ENCODE measurements at places on chromosomes 4 and X.

- DNase-seq: no peak
Measured at GRCh38 chrX:78199851-78200250, 60.4 kb upstream of the TAF9B start.

DNA sequence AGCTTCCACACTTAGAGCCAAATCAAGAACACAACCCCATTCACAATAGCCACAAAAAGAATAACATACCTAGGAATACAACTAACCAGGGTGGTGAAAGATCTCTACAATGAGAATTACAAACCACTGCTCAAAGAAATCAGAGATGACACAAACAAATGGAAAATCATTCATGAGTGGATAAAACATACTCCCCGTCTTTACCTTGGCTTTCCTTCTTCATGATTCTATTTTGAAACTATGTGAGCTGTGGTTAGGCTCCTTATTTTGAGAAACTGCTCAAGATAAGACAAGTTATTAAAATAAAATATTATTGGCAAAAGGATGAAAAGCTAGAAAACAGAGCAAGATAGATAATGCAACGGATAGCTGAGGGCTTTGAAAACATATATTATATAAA, 598.1 kb upstream of the FAT1 start:
- DNase-seq: no peak

DNA sequence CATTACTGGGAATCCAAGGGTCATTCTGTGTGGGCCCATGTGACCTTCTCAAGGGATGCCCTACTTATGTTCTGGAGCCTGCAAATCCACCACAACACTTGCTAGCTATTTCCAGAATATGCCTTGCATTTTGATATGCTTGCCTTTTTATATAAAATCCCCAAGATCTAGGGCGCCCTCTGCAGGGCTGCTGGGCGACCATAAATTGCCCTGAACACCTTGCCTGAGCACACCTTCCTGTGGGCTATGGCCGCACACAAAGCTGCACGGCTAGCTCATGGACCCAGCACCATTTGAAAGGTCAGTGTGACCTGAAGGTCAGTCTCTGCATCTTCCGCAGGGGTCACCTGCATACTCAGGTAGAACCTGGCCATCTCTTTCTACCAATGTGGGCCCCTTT, 311.7 kb downstream of the NLGN4X start:
- no peak for DNase-seq

- no peak for DNase-seq
Measured at GRCh38 chr4:65597697-65598096, 72.6 kb downstream of the EPHA5 start.

- DNase-seq: no peak
Measured at GRCh38 chr4:79288185-79288584, 37.7 kb downstream of the NAA11 start.

DNA sequence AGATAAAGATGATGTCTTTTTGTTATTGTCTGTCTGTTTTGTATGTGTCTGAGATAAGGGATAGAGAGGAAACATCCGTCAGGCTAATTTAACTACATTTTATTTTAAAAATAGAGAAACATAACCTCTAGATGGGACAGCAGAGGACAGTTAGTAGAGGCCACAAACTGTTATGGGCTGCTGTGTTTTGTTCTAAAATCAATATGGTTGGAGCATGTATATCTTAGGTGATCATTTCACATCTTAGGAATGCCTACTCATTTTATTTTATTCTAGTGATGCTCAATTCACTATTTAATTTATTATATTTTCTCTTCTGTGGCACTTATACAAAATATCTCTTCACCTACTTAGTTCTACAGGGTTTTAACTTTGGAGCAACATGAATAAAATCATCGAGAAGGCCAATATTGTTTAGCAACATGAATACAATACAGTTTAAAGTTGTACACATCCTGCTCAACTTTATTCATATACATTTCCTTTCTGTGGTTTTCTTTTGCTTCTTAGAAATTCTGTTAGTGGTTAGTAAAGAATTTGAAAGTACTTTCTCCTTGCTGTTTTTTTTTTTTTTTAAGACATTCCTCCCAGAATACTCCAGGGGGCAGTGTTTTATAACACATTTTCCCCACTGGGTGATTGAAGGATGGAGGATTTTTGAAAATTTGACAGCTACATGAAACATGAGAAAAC, 392.9 kb downstream of the UNC5C start:
- DNase-seq: no peak

DNA sequence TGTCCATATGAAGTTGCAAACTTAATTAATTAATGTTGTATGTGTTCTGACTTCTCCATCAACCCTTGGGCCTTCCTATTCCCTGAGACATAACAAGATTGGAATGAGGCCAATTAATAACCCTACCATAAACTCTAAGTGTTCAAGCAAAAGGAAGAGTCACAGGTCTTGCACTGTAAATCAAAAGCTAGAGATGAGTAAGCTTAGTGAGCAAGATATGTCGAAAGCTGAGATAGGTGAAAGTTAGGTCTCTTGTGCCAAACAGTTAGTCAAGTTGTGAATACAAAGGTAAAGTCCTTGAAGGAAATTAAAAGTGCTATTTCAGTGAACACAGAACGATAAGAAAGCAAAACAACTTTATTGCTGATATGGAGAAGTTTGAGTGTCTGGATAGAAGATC, 58.2 kb upstream of the GPRIN3 start:
- no peak for DNase-seq

GRCh38 chr4:33088713-33089112, 2368.5 kb downstream of the PCDH7 start:
- no peak for DNase-seq

- DNase-seq: no peak
Measured at GRCh38 chr4:139918591-139918990, 235.4 kb downstream of the MAML3 start.

- no peak for DNase-seq
Measured at GRCh38 chrX:51878056-51878455, 15.4 kb upstream of the MAGED1 start.

- no peak for DNase-seq
Measured at GRCh38 chr4:1725521-1725920, 4.2 kb downstream of the TACC3 start.

DNA sequence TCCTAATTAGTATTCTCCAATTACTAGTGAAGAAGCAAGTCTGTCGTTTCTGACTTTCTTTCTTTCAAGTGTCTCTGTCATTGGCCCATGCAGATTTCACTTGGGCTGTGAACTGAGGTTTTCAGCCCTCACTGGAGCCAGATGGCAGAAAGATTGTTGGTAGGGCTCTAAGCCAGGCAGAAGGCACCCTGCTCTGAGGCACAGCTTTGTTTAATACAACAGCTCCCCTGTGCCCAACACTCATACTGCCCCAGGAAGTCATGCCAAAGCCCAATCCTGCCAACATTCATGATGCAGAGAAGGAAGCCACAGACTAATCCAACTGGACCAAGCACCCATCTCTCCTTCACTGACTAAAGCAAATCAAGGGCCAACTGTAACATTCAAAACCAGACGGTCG, 117.1 kb upstream of the FRG1 start:
- no peak for DNase-seq

DNA sequence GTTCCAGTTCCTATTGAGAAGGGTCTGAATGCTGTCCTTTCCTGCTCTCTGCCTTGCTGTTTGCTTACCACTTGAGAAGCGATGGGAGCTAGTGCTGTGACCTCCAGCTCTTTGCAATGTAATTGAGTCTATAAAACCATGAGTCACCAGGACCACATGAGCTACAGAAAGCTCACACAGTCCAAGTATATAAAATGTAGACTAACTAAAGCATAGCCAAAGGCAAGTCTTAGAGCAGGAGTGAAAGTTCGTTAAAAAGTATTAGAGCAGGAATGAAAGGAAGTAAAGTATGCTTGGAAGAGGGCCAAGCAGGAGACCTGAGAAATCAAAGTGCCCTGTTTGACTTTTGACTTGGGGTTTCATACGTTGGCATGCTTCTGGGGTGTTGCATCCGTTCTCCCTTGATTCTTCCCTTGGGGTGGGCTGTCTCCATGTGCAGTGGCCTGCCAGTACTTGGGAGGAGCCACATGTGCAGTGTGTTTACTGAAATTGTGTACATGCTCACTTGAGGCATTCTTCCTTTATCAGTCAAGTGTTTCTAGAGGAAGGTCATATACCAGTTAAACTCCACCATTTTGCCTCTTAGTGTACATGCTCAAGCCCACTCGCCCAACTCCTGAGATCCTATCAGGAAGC, 71.3 kb upstream of the KIT start:
- no peak for DNase-seq

DNA sequence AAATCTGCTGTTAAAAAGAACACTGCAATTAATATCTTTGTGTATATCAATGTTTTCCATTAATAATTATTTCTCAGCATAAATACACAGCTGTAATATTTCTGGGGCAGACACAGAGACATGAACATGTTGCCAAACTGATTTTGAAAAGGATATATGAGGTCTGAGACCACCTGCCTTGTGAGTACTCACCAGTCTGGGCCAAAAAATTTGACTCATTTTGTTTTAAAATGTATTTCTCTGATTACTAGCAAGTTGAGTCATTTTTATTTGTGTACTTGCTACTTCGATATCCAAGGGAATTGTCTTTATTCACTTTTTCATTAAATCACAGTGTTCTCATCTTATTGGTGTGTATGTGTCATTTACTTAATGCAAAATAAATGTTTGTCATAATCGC, 8.5 kb upstream of the RAI2 start:
- no peak for DNase-seq

DNA sequence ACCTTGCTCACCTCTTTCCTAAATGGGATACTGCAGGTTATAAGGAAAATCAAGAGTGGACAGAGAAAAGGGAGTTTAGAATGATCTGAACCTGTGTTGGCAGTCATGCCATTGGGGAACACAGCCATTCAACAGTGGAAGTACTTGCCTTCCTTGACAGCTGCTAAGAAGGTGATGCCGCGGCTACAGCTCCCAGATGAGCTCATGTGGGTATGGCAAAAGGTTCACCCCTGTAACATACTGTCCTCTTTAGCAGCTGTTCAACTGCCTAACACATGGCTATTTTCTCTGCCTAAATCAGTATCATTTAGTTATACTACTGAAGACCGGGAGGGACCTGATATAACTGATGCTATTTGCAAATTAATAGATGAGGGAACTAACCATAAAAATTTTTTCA, 76.8 kb downstream of the DCHS2 start:
- no peak for DNase-seq

DNA sequence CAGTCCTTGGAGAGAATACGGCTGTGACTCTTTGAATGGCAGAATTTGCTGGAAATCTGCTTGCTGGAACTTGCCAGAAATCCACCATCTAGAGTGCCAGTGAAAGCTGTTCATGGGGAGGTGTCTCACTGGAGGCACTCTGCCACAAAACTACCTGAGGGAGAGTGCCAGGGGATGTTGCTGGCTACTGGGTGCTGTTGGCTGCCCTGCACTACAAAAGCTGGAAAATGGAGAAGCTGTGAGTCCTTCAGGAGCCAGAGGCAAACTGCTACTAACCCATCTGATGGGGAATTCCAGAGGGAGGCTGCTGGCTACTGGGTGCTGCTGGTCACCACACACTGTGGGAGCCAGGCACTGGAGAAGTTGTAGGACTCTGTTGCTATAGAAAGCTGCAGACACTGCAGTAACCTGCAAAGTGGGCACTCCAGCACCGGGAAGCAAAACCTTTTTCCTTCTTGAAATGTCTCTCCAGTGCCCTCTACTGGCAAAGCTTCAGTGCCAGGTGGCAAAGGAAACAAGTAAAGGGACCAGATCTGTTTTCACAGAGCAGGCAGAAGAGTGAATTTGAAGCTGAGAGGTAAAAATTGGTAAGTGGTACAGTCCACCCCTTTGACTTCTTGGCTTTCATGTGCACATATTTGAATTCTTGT, 47.8 kb upstream of the HSD17B10 start:
- peak; percentile 47 for DNase-seq

- DNase-seq: no peak
Measured at GRCh38 chrX:49704691-49705404, 9.1 kb upstream of the PAGE1 start.

DNA sequence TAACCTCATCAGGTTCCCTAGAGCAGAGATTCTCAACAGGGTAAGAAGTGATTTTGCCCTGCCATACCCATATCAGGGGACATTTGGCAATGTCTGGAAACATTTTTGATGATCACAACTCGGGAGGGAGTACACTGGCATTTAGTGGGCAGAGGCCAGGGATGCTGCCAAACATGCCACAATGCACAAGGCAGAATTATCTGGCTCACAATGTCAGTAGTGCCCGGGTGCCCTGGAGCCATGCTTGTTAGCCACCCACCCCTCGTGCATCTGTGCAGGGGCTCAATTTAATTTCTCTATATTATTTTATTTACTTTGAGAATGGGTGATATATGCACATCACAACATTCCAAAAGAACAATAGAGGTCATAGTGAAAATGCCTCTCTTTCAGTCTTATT, 82.0 kb upstream of the DHX15 start:
- no peak for DNase-seq

DNA sequence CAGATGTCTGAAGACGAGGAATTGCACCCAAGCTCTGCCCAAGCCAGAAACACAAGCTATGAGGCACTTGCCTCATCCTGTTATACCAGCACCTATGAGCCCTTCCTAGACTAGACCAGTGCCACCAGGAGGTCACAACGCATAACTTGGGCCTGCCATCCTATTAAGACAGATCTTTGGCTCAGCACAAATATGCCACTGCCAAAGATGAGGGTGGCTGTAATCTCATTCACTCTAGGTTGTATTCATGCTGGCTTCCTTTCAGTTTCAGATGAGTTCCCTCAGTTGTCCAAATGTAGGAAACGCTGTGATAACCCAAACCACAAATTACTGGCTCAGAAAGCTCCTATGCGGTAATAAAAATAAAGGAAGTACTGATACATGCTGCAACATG, 76.5 kb upstream of the CITED1 start:
- DNase-seq: no peak

GRCh38 chr4:41217020-41217333, 2.6 kb upstream of the APBB2 start:
- DNase-seq: no peak

GRCh38 chr4:185204238-185204910, 574 bp upstream of the CFAP97 start:
- DNase-seq: no peak
